Stimulated activated CD4-positive, alpha-beta T cell treated with anti-CD3 and anti-CD28 coated beads, TNF-alpha, amount 100 ng/mL, for 4 hours (primary cell): ENCODE measurements at places on chromosomes 11 and 22.

DNA sequence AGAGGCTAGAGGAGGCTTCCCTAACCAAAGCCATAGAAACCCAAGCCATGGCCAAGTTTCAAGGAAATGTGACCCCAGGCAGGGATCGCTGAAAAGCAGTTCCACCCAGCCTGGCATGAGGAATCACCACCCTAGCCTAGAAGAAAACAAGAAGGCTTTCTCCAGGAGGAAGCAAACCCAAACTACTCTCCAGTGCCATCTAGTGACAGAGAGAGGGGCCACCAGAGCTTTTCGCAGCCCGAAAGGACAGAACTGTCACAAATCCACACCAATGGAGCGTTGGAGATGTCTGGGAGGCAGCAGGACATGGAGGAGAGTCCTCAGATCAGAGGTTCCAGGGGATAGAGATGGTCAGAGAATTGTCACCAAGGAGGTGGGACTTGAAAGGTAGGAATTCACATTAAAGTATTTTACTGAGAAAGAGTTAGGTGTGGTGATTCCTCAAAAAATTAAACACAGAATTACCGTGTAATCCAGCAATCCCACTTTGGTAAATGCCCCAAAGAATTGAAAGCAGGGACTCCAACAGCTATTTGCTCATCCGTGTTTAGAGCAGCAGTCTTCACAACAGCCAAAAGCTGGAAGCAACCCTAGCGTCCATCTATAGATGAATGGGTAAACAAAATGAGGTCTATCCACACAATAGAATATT, 67.3 kb upstream of the NUP50 start:
- peak; percentile 11 for DNase-seq

- no peak for DNase-seq
Observed at GRCh38 chr22:49211176-49211575, 616.5 kb downstream of the BRD1 start.

DNA sequence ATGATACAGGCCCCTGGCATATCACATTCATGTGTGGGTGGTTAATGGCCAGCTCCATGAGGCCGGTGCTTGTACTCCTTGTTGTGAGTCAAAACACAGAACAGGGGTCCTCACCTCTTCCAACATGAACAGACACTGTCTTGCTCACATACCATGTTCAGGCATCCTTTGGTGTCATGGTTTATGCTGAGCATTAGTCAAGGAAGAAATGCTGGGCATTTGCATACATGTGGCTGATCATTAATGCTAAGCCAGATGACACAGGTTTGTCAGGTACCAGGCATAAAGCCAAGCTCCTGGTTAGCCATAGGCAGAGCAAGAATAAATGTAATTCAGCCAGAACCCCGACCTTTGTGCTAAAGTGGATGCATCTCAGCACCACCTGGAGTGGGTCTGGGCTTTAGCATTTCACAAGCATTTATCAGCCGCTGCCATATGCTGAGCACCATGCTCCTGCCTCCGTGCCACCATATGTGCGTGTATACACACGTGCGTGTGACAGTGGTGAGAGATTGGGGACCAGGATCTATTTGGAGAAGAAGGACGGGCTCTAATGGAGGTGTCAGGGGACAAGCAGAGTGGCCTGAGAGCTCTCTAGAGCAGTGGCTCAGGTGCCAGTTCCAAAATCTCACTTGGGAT, 55.0 kb downstream of the MICAL2 start:
- DNase-seq: no peak

GRCh38 chr11:35146074-35146521, 7.1 kb downstream of the CD44 start:
- DNase-seq: peak; percentile 76

DNA sequence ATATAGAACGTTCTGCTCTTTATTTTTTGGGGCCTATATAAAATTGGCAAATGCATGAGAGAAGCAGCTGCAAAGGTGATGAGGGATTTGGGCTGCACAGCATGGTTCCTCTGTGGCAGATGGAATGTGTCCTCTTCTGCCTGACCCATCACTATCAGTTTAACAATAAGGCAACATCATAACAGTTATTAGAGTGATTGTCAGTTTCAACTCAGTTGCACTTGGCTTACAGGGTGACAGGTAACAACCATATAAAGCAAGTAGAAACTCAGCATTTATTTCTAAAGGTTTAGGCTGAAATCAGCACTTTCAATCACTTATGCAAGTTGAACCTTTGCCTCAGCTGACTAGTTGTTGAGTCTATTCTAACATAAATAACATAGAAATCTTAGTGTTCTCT, 935.4 kb upstream of the CHORDC1 start:
- no peak for DNase-seq

- DNase-seq: no peak
Observed at GRCh38 chr11:10893714-10894151, 35.9 kb upstream of the ZBED5 start.

DNA sequence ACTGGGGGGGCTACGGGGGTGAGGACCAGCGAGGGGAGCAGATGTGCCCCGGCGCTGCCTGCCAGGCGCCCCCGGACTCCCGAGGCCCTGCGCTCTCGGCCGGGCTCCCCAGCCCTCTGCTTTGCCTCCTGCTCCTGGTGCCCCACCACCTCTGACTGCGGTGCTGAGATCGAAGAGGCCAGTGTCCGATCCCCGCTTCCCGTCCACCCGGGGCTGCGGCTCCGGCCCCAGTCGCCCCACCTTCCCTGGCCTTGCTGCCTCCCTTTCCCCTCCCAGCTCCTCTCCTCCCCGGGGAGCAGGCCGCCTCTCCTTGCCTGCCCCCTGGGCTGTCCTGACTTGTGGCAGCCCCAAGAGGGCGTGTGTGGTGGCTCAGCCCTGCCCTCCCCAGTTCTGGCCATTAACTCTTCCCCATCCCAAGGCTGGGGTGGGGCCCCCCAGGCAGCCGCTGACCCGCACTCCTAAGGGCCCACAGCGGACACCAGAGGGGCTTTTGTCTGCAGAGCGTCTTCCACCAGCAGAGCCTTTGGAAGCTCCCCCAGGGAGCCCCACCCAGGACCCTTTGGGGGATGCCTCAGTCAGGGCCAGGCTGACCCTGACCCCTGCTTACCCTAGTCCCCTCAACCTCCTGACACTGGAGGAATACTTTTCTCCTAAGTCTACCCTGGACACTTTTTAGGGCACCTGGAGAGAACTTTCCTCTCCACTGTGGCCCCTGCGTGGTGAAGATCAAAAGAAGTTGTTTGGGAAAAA, 16.6 kb downstream of the RTN4RL2 start:
- DNase-seq: peak; percentile 33

DNA sequence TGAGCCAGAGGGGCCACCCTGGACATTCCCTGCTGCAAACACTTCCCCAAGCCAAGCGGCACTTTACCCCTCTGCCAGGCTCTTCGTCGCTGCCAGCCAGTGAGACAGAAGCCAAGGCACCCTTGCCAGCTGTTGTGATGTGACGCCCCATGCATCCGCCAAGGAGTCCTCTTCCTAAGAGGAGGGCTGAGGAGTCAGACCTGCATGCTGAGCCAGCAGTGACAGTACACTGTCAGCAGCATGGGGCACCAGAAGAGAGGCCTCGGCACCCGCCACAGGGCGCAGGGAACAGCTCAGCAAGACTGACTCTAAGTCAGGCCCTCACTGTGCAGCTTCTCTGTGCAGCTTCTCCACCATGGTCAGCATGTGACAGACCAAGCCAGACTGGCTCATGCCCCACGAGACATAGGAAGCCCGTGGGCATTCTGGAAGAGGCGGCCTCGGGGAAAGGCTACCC, 26.4 kb downstream of the VPS37C start:
- DNase-seq: no peak

GRCh38 chr22:20312396-20313191, 7.3 kb downstream of the DGCR6L start:
- no peak for DNase-seq

- no peak for DNase-seq
Observed at GRCh38 chr11:66228521-66228920, 39.9 kb upstream of the RAB1B start.
